Tibial artery (tissue), 4 donors: ENCODE measurements at places on chromosomes 2 and 18.

- no peak overlapping the region for H3K4me3 ChIP-seq
- no peaks in the 10 kb centered on the region for H3K4me1 ChIP-seq
- DNase-seq = no peak
- no peaks in the 10 kb centered on the region for H3K36me3 ChIP-seq
- no peak overlapping the region for H3K27ac ChIP-seq
These were observed 43.9 kb upstream of the PLB1 start for GRCh38 chr2:28451793-28452533.

DNA sequence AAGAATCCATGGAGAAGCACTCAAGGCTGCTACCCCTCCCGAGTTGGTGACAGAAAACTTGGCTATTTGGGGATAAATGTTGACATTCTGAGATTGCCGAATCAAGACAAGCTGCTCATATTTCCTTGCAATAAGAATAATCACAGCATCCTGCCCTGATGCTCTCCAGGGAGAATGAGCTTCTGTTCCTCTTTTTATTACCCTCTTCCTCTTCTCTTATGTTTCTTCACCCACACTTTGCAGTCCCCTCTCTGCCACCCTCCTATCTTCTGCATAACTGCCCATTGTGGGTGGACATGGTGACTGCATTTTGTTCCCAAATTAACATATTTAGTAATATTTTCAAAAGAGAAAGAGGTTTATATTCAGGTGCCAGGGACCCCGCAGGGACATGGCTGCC lies 11.9 kb upstream of the MSGN1 start:
- H3K27me3 ChIP-seq = no peaks in the 10 kb centered on the region
- H3K27ac ChIP-seq = no peak overlapping the region
- no peak for DNase-seq
- no peaks in the 10 kb centered on the region for H3K4me1 ChIP-seq
- H3K4me3 ChIP-seq = no peak overlapping the region

- no peak overlapping the region for H3K27ac ChIP-seq
- DNase-seq = no peak
- H3K4me3 ChIP-seq = no peak overlapping the region
- peaks cover 32% of the 10 kb centered on the region for H3K36me3 ChIP-seq
These were observed 6.2 kb downstream of the OSGEPL1 start for GRCh38 chr2:189756311-189756952.

DNA sequence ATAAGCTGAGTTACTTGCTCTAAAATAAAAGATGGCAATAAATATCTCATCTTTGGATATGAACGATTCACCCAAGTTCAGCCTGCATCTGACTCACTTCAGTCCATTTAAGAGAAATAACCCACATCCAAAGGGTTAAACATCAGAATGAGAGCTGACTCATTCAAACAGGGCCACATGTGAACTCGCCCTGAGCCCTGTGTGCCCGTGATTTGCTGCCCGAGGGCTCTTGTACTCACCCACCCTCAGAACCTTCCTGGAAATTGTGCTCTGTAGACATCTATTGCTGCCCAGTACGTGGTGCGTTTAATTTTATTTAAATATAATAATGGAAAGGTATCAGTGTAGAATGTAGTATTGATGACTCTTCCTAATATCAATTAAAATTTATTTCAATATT lies 66.9 kb upstream of the RBM44 start:
- no peak for DNase-seq
- no peaks in the 10 kb centered on the region for H3K27me3 ChIP-seq
- H3K4me3 ChIP-seq = no peak overlapping the region
- peaks cover 6% of the 10 kb centered on the region for H3K36me3 ChIP-seq
- H3K27ac ChIP-seq = peak overlapping the region; percentile 61

DNA sequence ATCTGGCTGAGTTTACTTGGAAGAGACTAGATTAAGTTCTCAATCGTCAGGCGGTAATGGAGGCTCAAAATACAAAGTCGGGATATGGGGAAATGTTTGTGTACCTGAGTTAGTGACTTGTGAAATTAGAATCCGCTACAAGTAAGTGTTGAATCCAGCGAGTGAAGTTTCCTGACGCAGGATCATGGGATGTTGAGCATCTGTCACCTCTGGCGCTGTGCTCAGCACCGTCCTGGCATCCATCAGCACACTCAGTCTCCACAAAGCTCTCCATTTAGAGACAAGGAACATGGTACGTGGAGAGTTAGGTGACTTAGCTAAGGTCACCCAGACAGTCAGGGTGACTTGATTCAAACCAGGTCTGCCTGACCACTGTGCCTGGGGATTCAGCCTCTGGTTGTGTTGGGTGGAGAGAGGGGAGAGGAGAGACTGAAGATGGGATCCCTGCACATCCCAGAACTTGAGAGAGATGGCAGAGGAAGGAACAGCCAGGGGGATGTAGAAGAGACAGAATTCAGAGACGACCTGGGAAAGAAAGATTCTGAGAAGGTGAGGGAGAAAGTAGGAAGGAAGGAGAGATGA lies 251.2 kb downstream of the ACKR3 start:
- no peak for DNase-seq
- H3K27ac ChIP-seq = no peak overlapping the region
- H3K27me3 ChIP-seq = no peaks in the 10 kb centered on the region
- peaks cover 11% of the 10 kb centered on the region for H3K4me1 ChIP-seq
- no peak overlapping the region for H3K4me3 ChIP-seq
- H3K36me3 ChIP-seq = no peaks in the 10 kb centered on the region

DNA sequence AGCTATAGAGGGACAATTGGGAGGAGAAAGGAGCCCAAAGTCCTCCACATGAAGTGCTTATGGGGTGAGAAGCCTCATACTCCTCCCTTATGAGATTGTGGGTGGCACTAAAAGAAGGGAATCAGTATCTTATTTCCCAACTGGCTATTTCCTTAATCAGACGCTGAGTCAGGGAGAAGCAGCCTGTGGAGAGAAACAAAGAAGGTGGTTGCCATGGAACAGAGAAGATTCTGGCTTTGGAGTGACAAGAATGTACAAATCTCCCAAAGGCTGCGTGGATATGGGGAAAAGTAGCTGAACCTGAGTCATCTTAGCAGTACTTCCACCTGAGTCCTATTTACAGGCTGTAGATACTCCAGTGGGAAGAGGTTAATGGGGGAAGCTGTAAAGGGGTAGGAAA lies 115.8 kb upstream of the CWC22 start:
- H3K27ac ChIP-seq = no peak overlapping the region
- no peaks in the 10 kb centered on the region for H3K4me1 ChIP-seq
- no peak overlapping the region for H3K4me3 ChIP-seq
- DNase-seq = no peak
- no peaks in the 10 kb centered on the region for H3K27me3 ChIP-seq

- H3K4me3 ChIP-seq = no peak overlapping the region
- H3K27me3 ChIP-seq = no peaks in the 10 kb centered on the region
- DNase-seq = no peak
- no peaks in the 10 kb centered on the region for H3K36me3 ChIP-seq
These were observed 59.3 kb upstream of the SPP2 start for GRCh38 chr2:233991196-233991595.

DNA sequence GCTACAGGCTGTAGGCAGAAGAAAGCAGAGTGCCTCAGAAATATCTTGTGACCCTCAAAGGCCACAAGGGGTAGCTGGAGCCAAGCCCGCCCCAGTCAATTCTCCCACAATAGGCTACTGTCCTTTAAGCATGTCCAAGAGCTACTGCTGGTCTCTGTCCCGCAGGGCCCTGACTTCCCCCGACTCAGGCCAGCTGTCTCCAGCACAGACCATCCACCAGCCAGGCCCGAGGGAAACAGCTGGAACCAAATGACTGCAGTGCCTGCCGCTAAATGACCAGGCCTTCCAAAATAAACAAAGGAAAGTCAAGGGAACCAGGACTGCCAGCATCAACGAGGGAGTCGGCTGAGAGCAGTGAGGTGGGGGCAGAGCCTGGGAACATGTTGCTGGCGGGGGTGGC lies 36.7 kb downstream of the MCFD2 start:
- peaks cover 34% of the 10 kb centered on the region for H3K4me1 ChIP-seq
- H3K27ac ChIP-seq = peak overlapping the region; percentile 34
- peak; percentile 60 for DNase-seq
- no peak overlapping the region for H3K4me3 ChIP-seq
- no peaks in the 10 kb centered on the region for H3K36me3 ChIP-seq
- no peaks in the 10 kb centered on the region for H3K27me3 ChIP-seq

DNA sequence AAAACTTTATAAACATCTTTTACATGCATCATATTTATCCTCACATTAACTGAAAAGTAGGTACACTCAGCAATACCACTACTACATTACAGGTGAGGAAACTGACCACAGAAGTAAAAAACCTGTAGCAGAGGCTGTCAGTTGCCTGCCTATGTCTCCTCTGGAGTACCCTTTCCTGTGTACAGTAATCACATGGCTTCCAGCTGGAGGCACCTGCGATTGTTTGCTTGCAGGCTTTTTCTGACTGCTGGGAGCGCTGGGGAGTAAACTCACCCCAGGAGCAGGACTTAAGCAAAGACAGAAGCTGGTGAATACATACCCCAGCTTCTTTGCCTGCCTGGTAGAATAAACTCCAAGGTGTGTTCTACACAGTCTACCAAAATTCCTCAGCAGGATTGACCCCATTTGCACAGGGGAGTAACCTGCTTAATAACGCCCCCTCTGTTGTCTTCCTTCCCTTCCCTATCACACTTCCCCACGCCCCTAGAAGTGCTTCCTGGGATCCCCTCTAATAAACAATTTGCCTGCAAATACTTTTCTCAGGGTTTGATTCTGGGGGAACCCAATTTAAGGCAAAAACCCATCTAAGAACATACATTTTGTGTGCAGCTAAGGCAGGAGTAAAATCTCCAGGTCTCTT lies 138.9 kb downstream of the PTH2R start:
- no peaks in the 10 kb centered on the region for H3K4me1 ChIP-seq
- H3K36me3 ChIP-seq = no peaks in the 10 kb centered on the region
- DNase-seq = no peak
- H3K27ac ChIP-seq = no peak overlapping the region

GRCh38 chr2:230706053-230706521 lies 6.6 kb upstream of the CAB39 start:
- H3K27me3 ChIP-seq = no peaks in the 10 kb centered on the region
- no peaks in the 10 kb centered on the region for H3K4me1 ChIP-seq
- DNase-seq = no peak
- no peaks in the 10 kb centered on the region for H3K36me3 ChIP-seq
- no peak overlapping the region for H3K27ac ChIP-seq
